Activated CD4-positive, alpha-beta T cell treated with anti-CD3 and anti-CD28 coated beads for 36 hours (primary cell): ENCODE measurements at places on chromosomes 4 and X.

- peak; percentile 94 for DNase-seq
These were observed at the start of gene LAMTOR3 for GRCh38 chr4:99894161-99894997. TSS of gene LAMTOR3 (minus strand) at chr4:99894427. CDS start at chr4:99893963, 464 bp downstream.

DNA sequence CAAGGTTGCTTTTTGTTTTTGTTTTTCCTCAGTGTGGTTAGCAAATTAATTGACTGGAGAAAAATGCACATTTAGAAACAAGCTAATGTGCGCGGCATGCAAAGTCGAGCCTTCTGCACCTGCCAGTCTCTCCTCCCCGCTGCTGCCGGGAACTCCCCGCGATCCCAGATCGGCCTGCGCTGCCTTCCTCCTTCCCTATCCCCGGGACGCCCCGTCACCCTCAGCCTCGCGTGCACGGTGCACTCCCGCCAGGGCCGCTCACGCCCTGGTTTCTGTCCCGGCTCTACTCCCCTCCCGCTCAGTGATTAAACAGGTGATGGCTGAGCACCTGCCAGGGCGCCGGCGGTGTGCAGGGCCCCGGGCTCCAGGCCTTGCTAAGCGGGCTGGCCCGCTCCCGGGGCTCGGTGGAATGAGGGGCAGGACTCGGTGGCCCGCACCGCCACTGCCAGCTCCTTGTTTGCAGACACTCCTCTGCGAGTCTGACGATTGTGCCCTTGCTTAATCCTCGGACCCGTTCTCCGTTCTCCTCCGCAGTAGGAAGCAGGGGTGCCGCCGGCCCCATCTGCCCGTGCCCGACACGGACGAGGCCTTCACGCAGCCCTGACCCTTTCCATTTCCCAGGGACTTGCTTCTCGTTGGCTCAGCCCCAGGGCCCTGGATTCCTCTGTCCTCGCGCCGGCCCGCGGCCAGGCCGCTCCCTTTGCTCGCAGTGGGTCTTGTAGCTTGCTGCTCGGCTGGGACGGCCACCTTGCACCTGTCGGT, 143.4 kb downstream of the TRIML1 start:
- no peak for DNase-seq

DNA sequence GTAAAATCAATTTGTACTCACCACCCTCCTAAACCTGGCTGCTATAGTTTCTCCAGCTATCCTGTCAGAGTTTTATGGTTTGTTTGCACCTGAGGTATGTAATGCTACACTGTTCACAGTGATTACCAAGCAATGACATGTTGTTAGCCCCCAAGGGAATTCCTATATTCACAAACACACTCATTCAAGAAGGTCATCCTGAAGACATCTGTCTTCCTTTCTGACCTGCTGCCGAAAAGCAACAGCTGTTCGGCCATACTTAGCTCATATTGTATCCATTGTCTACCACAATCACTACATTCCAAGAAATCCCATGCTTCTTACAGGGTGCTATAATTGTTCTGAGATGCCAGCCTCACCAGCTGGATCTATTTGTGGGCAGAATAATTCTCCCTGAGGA, 160.1 kb upstream of the GYPA start:
- no peak for DNase-seq

DNA sequence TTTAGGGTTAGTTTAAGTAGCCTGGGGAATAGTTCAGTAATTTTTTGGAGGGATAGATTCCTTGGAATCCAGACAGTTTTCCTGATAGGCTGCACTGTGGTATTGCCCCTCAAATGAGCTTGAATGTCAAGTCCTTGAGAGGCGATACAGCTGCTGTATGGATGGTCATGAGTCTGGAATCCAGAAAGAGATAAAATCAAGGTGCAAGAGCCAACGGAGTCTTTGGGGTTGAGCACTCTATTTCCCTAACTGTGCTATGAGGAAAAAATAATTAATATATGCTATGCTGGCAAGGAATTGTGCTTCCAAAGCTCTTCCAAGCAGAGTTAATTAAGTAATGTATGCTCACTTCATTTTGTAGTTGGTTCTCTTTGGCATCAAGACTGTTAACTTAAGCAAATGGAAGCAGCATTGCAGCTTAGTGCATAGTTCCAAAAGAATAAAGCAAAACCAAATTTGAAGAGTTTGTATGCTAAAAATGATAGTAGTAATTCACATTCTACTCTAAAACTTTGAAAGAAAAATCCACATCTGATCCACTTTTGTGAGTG, 48.8 kb downstream of the LIMCH1 start:
- no peak for DNase-seq

- DNase-seq = no peak
These were observed 52.9 kb downstream of the SLC7A11 start for GRCh38 chr4:138189206-138189605.

GRCh38 chr4:52234561-52235440, 183.7 kb downstream of the SPATA18 start:
- DNase-seq = no peak

- DNase-seq = no peak
These were observed 289.4 kb downstream of the ANKRD50 start for GRCh38 chr4:124423160-124423559.

DNA sequence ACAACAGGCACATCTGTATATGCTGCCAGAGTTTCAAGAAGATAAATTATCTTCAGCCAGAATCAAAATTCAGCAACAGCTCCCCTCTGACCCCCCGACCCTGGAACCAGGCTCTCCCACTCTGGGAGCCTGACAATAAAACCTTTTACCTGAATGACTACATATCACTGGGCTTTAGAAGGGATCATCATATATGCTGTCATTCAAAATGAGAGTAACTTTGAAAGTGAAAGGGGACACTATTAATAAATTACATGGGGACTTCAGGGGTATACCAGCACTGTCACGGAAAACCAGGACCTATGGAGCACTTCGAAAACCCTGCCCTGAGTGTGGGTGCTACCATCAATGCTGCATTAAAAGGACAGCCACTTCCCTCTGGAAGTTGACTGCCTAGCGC, 26.2 kb downstream of the TSPAN5 start:
- DNase-seq = no peak

- no peak for DNase-seq
These were observed 55.3 kb upstream of the SFRP2 start for GRCh38 chr4:153844144-153844543.

DNA sequence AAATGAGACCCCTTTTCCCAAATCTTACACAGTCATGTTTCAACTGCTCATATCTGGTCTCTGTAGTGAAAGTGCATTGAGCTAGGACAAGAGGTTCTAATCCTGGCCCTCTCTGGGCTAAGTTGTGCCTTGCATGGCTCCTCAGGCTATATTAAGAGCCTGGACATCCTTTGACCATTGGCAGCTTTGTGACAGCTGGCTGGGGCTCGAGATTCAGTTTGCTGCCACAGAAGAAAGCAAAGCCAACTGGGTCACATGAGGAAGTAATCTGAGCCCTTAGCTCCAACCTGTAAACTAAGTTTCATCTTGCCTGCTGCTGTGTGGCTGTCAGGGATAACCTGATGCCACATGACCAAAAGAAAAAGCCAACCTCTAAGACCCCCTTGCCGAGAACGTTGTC, 51.8 kb upstream of the JADE1 start:
- DNase-seq = no peak

DNA sequence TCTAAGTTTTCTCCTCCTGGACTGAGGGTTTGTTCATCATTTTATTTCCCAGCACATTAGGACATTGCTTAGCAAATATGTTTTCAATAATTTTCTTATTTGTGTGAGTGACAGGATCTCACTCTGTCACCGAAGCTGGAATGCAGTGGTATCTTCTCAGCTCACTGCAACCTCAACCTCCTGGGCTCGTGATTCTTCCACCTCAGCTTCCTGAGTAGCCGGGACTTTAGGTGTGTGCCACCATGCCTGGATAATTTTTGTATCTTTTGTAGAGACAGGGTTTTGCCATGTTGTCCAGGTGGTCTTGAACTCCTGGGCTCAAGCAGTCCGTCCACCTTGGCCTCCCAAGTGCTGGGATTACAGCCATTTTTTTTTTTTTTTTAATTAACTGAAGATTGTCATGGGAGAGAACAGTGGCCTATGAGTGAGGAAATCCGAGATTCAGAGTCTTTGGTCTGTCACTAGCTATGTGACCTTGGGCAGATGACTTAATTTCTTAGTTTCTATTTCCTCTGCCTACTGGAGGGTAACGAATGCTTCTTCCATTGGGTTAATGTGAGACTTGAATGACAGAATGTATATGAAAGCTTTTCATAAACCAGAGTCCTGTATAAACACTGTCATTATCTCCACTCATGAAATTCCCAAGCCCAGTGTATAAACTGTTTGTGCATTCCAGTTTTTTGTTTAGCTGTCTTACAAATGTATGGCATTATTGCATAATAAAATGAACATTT, 23.9 kb downstream of the MOB1B start:
- DNase-seq = no peak

- DNase-seq = peak; percentile 5
These were observed 1028.4 kb upstream of the INTU start for GRCh38 chr4:126604268-126604867.

DNA sequence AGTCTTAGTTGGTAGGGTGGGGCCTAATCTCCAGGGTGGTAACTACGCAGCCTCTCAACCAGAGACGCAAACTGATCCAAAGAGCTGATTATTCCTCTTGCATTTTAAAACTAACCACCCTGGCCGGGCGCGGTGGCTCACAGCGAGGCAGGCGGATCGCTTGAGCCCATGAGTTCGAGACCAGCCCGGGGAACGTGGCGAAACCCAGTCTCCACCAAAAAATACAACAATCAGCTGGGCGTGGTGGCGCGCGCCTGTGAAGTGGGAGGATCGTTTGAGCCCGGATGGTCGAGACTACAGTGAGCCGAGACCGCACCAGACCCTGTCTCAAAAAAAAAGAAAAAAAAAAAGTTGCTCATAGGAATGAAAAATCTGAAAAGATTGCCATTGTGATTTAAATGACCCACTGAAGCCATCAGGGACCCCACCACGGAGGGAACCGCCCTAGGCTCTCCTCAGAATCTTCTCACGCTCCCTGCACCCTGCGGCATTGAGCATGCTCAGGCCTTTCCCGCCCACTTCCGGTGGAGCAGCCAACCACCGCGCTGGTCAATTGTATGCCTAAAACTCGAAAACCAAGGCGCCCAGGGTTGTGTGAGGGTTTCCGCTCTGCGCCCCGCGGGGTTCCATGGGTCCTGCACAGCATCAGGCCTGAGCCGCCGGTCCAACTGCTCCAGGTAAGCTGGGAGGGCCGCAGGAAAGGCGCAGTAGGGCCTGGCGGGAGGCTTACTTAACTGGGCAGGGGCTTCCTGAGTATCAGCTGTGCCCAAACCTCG, at the start of gene TRIM60:
TSS of gene TRIM60 (plus strand) at position 564 of the 776 bp plus-strand sequence. CDS start 8,074 bp downstream, outside the sequence.
- DNase-seq = no peak

DNA sequence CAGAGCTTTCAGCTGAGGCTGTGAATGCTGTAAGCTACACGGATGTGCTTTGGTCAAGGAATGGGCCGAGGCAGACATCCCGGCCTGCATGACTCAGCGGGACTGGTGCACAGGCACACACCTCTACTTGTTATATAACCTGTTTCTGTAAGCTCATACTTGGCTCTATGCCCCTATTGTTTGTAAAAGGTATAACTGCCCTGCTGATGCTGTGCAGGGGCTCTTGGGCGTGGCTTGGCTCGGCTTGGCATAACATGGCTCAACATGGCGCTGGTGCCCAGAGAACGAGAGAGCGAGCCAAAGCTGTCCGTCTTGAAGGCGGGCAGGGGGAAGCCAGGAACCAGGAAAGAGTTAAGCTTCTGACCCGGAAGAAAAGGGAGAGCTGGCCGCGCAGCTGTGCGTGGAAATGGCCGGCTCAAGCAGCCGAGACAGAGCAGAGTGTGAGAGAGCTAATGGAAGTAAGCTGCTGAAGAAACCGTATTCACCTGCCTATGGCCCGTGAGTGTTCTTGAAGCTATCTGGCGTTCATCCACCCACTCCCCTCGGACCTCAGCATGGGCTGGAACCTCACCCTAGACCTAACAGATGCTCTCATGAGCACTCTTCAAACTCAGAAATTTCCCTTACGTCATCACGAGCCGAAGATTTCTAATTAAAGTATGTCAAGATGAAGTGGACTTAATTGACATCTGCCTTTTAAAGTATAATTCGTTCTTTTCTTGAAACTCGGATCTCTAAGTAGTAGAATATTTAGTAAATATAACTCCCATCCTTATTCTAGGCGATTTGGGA, 286.3 kb upstream of the AGA start:
- DNase-seq = no peak

- DNase-seq = peak; percentile 41
These were observed 3.3 kb downstream of the RBM47 start for GRCh38 chr4:40626183-40626990.

DNA sequence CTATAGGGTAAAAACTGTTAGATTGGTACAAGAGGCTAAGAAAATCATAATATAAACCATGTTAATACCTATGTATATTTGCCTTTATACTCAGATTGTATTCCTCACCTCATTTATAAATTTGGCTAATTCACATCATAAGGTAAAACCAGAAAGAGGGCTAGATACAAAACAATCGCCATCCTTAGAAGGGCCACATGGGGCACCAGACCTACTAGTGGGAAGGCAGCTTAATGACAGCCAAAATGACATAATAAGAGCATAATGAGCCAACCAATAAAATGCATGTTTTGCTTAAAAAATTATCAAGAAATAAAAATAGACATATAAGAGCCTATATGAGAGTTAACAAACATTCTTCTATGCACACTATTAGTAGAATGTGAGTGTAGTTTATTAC, 107.3 kb upstream of the PRDX4 start:
- no peak for DNase-seq

GRCh38 chrX:143017272-143017671, 8.5 kb upstream of the SPANXN4 start:
- DNase-seq = peak; percentile 5

GRCh38 chr4:56424697-56425514, 10.5 kb downstream of the PPAT start:
- DNase-seq = peak; percentile 39

- DNase-seq = peak; percentile 57
These were observed at the start of gene ZCCHC18 for GRCh38 chrX:104112326-104112951. TSS of gene ZCCHC18 (plus strand) at chrX:104112523. CDS start at chrX:104114112, 1,589 bp downstream.

DNA sequence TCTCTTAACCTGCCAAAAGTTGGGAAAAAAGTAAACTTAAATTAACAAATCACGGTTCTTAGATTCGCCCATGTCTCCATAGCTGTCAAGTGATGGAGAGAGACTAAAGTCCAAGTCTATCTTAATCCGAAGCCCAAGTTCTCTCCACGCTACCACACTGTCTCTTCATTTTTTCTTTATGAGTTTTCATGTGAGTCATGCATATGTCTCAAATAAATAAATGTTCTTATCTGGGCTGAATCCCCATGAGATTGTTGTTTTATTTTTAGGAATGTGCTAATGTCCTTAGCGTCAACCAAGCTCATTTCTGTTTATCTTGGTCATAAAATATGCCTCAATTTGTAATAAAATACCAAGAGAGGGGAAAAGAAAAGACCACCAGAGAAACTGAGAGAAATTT, 169.3 kb downstream of the RCHY1 start:
- no peak for DNase-seq

DNA sequence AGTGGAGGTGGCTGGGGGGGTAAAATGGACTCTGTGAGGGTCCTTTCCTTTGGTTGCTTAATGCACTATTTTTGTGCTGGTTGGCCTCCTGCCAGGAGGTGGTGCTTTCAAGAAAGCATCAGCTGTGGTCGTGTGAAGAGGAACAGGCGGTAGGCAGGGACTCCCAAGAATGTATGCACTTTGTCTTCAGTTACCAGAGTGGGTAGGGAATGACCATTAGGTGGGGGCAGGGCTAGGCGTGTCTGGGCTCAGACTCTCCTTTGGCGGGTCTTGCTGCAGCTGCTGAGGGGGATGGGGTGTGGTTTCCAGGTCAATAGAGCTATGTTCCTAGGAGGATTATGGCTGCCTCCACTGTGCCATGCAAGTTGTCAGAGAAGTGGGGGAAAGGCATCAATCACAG, 509.0 kb downstream of the PCDH19 start:
- no peak for DNase-seq
